ENCODE measurements at places on chromosomes 4 and X.
A peak's percentile ranks its signal among the peaks of the same experiment; 100 is the strongest.

DNA sequence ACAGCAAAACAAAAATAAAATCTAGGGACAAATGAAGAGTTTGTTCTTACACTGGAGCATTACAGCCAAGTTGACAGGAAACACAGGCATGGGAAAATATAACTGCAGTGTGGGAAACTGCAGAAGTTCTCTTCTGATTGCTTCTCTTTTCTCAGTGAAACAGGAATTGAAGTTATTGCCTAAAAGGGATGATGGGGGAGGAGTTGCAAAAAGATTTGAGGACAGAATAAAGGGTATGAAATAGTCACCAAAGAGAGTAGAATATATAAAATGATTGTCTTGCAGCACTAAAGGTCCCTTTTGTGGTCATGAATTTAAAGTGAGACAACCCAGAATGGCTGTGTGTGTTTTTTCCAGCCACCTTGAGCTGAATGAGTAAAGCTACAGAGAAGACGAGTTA, 103.7 kb downstream of the JADE1 start:
- DNase-seq = no peak

- DNase-seq = no peak
Measured at GRCh38 chrX:46959101-46959500, 46.9 kb downstream of the JADE3 start.

- DNase-seq = no peak
Measured at GRCh38 chr4:4670869-4671268, 129.0 kb upstream of the STX18 start.

DNA sequence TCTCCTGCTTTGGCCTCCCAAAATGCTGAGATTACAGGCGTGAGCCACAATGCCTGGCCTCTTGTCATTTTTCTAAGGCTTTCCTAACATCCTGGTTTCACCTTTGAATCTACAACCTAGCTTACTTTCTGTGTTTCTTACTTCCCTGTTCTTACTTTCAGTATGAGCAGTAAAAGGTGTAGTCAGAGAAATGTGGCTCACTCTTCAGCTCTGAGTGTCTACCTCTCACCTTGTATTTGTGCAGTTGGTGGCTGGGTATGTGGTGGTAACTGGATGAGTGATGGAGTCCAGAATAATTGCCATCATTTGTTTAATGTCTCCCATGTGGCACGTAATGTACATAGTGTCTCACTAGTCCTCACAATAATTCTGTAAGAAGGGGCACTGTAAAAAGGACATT, 19.1 kb upstream of the CXCL11 start:
- DNase-seq = no peak

DNA sequence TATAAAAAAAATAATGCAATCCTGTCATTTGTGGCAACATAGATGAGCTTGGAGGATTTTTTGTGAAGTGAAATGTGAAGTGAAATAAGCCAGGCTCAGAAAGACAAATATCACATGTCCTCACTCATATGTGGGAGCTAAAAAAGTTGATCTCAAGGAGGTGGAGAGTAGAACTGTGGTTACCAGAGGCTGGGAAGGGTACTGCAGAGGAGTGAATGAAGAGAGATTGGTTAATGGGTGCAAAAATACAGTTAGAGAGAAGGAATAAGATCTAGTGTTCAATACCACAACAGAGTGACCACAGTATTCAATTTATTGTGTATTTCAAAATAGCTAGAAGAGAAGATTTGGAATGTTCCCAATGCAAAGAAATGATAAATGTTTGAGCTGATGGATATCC, 13.4 kb upstream of the ZCCHC18 start:
- no peak for DNase-seq

DNA sequence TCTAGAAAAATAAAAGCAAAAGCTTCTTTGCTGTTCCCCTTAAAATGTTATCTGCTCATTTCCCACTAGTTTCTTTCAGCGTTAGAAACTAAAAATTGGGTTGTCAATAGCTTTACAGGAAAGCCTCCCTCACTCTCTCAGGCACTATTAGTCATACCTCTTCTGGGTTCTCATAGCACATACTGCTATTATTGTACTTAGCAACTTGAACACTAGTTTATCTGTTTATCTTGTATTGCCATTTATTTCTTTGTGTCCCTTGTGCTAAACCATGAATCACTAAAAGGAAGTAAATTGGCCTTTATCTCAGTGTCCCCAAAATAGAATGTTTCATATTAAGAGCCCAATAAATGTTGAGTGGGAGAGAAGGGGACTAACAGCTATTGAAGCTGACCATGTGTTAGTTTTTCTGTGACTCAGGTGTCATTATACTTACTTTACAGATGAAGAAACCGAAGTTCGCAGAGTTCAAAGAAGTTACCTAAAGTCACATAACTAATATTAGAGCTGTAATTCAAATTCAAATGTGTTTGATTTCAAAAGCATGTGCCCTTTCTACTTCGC, 124.8 kb upstream of the CITED1 start:
- no peak for DNase-seq

DNA sequence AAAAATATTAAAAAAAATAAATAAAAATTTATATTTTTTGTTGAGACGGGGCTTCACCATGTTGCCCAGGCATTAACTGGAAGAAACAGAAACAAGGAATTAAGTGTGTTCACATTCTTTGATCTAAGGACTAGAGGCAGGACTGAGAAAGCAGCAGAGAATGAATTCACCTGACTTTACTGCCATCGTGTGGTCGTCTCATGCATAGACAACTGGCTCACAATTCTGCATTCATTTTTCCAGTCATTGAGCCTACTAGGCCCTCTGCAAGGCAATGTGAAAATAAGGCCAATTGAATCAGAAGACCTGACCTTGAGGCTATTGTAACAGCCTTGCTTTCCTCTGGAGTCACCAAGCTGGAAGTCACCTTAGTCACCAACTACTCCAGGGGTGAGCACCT, 37.4 kb downstream of the LHFPL1 start:
- peak; percentile 5 for DNase-seq

- DNase-seq = no peak
Measured at GRCh38 chr4:97762115-97762512, 381.2 kb downstream of the STPG2 start.

- no peak for DNase-seq
Measured at GRCh38 chr4:168097161-168097560, 4.8 kb downstream of the ANXA10 start.

GRCh38 chrX:94560930-94561329, 886.9 kb downstream of the FAM133A start:
- no peak for DNase-seq

DNA sequence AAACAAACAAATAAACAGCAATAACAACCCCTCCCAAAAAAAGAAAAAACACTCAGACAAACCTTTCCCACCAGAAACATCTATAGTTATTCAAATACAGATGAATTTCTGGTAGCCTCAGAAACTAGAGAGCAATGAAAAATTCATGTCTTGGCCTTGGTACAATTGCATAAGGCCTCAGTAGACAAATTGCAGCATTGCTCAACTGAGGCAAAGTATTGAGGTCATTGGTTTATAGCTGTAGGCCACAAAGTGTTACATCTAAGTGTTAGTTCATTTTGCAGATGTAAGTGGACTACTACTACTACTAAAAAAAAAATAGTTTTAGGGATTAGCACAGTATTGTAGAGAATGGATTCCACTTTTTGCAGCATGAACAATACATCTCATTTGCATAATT, 2268.3 kb downstream of the ARAP2 start:
- no peak for DNase-seq

DNA sequence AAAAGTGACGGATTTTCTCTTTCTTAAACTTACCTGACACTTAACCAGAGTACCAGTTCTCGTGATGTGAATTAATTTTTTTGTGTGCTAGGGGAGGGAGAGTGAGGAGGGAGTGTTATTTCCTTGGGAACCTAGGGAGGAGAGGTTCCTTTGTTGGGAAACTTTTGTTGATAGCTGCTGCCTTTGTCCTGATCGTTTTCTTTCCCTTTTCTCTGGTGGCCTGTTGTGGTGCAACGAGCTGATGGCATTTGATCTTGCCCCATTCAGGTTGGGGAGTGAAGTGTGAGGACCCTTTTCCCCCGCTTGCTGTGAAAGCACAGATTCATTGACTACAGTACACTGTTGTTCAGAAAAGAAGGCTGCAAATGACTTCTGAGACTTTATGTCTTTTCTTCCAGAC, 59.8 kb downstream of the SLC9A6 start:
- DNase-seq = no peak

DNA sequence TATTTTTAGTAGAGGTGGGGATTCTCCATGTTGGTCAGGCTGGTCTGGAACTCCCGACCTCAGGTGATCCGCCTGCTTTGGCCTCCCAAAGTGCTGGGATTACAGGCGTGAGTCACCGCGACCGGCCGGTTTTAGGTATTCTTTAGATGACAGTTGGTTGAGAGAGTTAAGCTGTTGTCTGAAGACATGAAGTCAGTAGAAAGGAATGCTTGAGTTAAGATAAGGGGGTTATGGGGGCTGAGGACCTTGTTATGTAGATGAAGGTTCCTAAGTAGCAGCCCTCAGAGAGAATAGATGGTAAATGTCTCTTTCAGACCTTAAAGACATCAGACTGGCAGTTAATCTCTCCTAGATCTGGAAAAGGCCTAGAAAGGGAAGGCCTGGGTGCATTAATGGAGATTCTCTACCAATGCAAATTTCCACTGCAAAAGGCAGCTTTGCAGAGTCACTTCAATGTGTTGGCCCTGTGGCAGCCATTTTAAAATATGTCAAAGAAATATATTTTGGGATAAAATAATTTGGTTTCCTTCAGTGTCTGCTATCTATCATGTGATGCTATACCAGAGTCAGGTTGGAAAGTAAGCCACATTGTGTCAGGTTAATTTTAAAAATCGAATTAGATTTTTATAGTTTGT, 6.4 kb upstream of the ZNF674 start:
- no peak for DNase-seq

- DNase-seq = no peak
Measured at GRCh38 chr4:70721747-70722146, at the start of gene RUFY3. Gene RUFY3 (plus strand): TSS chr4:70721964. CDS start chr4:70722574, 610 bp downstream.

GRCh38 chr4:168124008-168124641, 31.8 kb downstream of the ANXA10 start:
- no peak for DNase-seq

- no peak for DNase-seq
Measured at GRCh38 chr4:176837169-176837895, 44.6 kb upstream of the VEGFC start.

DNA sequence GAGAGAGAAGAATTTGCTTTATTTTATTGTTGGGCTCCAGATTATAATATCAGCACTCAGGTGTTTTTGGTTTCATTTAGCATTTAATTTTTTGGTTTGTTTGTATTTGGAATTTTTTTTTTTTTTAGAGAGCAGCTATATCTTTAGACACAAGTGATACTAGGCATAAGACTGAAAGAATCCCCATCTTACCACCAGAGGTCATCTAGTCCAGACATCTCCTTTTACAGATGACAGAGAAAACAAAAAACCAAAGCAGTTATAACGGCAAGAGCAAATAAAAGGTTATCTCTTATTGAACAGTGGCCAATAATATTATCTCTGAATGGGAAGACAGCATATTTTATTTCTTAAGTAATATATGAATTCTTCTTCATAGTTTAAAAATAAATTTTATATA, 22.8 kb downstream of the USP38 start:
- no peak for DNase-seq

- no peak for DNase-seq
Measured at GRCh38 chr4:139367421-139368090, 65.3 kb upstream of the NDUFC1 start.

GRCh38 chr4:153676486-153676885, 7.6 kb upstream of the TLR2 start:
- no peak for DNase-seq

DNA sequence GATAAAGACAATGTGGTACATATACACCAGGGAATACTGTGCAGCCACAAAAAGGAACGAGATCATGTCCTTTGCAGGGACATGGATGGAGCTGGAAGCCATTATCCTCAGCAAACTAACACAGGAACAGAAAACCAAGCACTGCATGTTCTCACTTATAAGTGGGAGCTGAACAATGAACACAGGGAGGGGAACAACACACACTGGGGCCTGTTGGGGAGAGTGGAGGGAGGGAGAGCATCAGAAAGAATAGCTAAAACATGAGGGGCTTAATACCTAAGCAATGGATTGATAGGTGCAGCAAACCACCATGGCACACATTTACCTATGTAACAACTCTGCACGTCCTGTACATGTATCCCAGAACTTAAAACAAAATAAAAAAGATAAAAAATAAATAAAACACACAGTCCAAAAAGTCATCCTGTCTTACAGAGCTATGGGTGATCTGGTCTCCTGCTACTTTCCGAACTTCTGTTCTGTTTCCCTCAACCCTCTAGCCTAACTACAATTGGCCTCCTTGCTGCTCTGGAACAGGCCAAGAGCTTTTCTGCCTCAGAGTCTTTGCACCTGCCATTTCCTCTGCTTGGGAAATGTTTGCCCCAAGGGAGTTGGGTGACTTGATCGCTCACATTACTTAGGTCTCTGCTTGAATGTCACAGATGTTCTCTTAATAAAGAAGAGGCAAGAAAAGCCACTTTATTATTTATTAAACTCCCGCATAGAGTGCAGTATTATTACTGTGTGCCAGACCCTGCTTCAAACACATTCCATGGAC, 1.1 kb upstream of the CD38 start:
- DNase-seq = no peak

DNA sequence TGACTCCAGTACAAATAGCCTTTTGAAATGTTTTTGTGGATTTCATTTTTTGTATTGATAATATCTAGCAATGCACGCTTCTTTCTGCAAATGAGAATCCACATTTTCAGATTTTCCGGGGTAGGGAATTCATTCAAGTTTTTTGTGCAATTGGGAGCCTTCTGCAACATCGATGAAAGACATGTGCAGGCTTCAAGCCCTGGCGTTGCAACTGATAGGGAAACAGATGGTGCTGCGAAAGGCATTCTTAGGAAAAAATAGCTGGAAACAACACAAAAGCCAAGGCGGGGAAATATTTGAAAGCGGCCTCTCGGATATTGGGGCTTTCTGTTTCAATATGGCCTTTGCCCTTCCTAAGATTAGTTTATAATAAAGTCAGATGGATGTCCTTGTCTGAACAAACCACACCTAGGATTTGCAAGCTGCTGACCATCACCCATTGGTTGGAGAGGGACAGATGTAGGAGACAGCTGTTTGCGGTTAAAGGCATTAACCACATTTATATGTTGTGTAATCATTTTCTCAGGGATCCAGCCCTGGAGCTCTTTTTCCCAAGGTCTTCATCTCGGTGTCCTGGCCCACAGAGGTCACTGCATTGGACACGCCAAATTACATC, 136.5 kb downstream of the PRKX start:
- DNase-seq = no peak

- DNase-seq = no peak
Measured at GRCh38 chrX:150508451-150509367, 59.7 kb upstream of the MTM1 start.

DNA sequence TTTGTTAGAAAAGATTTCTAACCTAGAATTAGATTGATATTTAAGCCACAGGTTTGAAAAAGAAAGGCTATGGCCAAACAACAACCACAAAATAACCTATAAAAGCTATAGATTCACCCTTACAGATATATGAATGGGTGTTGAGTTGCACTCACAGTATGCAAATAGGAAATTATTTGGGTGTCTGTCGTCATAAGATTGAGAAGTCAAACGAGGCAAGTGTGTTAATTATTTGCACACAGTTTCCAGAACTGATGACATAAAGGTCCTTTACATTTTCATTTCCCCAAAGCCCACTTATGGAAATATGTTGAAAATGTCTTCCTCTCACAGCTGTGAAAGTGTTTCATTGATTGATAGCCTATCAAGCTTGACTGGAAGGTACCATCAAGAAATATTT, 101.2 kb upstream of the CXCL13 start:
- DNase-seq = no peak

GRCh38 chrX:10379878-10380277, 223.1 kb downstream of the CLCN4 start:
- no peak for DNase-seq

GRCh38 chr4:162705130-162705803, 461.4 kb downstream of the NAF1 start:
- no peak for DNase-seq

All from stimulated activated naive CD8-positive, alpha-beta T cell treated with anti-CD3 and anti-CD28 coated beads, Interleukin-15, Interleukin-2, amounts not matched to agents 100 U/mL and 50 U/mL, for 24 hours (primary cell).